ENCODE measurements at places on chromosomes 12 and 14.
A peak's percentile ranks its signal among the peaks of the same experiment; 100 is the strongest.

DNA sequence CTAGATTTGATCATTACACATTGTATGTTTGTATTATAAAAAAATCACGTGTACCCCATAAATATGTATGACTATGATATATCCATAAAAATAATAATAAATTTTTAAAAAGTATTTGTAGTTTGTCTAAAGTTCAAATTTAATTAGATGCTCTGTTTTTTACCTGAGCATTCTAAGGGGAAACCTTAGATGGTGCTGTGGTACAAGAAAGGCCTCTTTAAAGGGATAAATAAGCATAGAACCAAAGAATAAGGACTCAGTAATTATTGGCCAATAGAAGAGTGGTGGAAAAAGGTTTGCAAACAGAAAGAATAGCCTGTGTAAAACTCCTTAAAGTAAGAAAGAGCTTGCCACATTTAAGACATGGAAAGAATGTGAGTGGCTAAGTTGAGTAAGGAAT, 580.1 kb upstream of the SEL1L start:
- H3K27me3 ChIP-seq, result no peaks in the 10 kb centered on the region
- H3K4me1 ChIP-seq, result no peaks in the 10 kb centered on the region
- H3K27ac ChIP-seq, result no peak overlapping the region
- no peaks in the 10 kb centered on the region for H3K36me3 ChIP-seq
- DNase-seq, result no peak

GRCh38 chr14:26867171-26867757, 269.4 kb upstream of the NOVA1 start:
- no peaks in the 10 kb centered on the region for H3K36me3 ChIP-seq
- H3K4me1 ChIP-seq, result no peaks in the 10 kb centered on the region
- no peak overlapping the region for H3K4me3 ChIP-seq

GRCh38 chr14:98614741-98615140, 657.3 kb downstream of the BCL11B start:
- no peaks in the 10 kb centered on the region for H3K4me1 ChIP-seq
- no peak for DNase-seq
- no peaks in the 10 kb centered on the region for H3K27me3 ChIP-seq
- H3K36me3 ChIP-seq, result no peaks in the 10 kb centered on the region
- H3K4me3 ChIP-seq, result no peak overlapping the region

DNA sequence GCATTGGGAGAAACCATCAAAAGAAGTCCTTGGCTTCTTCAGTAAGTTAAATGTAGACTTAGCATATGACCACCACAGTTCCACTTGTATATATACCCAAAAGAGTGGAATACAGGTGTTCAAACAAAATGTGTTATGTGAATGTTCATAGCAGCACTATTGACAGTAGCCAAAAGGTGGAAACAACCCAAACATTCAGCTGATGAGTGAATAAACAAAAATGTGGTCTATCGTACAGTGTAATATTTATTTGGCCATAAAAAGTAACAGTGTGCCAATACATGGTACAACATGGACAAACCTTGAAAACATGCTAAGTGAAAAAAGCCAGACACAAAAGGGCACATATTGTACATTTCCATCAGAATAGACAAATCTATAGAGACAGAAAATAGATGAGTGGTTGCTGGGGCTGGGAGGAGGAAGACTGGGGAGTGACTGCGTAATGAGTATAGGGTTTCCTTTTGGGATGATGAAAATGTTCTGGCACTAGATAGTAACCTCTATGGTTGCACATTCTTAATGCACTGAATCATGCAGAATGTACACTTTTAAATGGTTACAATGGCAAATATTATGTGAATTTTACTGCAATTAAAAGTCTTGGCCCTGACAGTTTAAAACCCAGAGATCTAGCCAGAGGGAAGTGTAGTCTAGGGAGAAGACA, 5.5 kb downstream of the ERP29 start:
- H3K4me3 ChIP-seq, result no peak overlapping the region
- H3K27ac ChIP-seq, result no peak overlapping the region
- peaks cover 40% of the 10 kb centered on the region for H3K4me1 ChIP-seq

- H3K4me1 ChIP-seq, result no peaks in the 10 kb centered on the region
- H3K36me3 ChIP-seq, result no peaks in the 10 kb centered on the region
- H3K4me3 ChIP-seq, result no peak overlapping the region
- H3K27ac ChIP-seq, result no peak overlapping the region
- no peaks in the 10 kb centered on the region for H3K27me3 ChIP-seq
Measured at GRCh38 chr12:45388545-45388944, 172.7 kb downstream of the ANO6 start.

GRCh38 chr12:114018669-114019068, 52.5 kb upstream of the RBM19 start:
- H3K27ac ChIP-seq, result no peak overlapping the region
- no peaks in the 10 kb centered on the region for H3K36me3 ChIP-seq
- H3K4me3 ChIP-seq, result no peak overlapping the region
- H3K4me1 ChIP-seq, result no peaks in the 10 kb centered on the region
- no peaks in the 10 kb centered on the region for H3K27me3 ChIP-seq
- DNase-seq, result no peak

DNA sequence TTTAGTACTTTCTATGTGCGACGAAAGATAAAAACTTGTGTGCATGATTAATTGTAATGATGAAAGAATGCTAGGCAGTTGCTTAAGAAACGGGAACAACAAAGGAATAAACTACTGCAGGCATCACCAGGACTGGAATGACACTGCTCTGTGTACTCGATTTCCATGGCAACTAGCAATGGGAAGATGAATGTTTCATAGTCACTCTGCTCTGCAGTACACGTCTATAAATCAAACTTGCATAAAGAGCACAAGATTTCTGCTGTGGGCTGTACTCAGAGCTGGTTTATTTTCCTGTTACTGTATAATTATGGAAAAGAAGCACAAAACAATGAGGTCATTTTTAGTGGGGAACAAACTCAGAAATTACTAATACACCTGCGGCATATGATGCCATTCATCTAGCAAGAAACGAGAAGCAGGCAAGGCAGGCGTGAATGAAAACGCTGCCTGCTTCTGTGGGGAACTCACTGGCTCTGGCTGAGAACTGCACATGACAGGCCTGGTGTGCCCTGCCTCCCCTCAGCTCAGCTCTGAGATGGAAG, 41.8 kb downstream of the EFCAB11 start:
- H3K4me1 ChIP-seq, result peaks cover 4% of the 10 kb centered on the region
- no peak overlapping the region for H3K27ac ChIP-seq
- DNase-seq, result no peak
- H3K36me3 ChIP-seq, result no peaks in the 10 kb centered on the region
- H3K4me3 ChIP-seq, result no peak overlapping the region

DNA sequence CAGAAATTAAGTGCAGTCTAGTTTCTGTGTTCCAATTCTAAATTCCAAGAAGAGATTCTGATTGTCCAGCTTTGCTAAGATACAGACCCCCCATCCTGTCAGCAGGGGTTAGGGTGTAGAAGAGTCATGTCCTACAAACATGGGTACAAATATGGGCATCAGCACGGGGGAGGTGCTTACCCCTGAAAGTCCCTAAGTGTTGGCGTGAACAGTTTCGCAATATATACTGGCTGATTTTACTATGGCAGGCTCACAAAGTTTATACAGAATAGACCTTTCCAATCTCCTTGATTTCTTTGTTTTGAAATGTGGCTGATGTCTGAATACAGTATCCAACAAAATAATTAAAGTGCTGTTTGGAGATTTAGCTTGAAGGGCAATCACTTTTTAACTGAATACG, 71.6 kb upstream of the PPM1H start:
- no peaks in the 10 kb centered on the region for H3K4me1 ChIP-seq
- H3K27ac ChIP-seq, result no peak overlapping the region
- no peaks in the 10 kb centered on the region for H3K27me3 ChIP-seq
- no peak overlapping the region for H3K4me3 ChIP-seq
- no peaks in the 10 kb centered on the region for H3K36me3 ChIP-seq
- no peak for DNase-seq

DNA sequence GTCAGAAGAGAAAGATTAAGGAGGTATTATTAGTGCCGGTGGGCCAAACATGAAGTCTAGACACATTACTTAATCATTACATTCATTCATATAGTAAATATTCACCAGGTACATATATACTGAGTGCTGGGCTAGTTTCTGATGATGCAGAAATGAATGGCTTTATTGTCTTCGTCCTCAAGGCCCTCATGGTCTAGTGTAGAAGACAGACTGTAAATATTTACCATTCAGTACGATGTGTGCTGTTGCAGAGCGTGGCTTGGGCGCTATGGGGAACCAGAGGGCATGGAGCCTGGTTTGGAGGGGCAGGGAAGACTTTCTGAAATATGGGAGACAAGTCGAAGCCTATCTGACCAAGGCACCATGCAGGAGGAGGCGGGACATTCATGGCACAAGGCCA, 37.0 kb upstream of the TCL1B start:
- H3K4me1 ChIP-seq, result no peaks in the 10 kb centered on the region
- no peaks in the 10 kb centered on the region for H3K27me3 ChIP-seq
- H3K27ac ChIP-seq, result no peak overlapping the region

DNA sequence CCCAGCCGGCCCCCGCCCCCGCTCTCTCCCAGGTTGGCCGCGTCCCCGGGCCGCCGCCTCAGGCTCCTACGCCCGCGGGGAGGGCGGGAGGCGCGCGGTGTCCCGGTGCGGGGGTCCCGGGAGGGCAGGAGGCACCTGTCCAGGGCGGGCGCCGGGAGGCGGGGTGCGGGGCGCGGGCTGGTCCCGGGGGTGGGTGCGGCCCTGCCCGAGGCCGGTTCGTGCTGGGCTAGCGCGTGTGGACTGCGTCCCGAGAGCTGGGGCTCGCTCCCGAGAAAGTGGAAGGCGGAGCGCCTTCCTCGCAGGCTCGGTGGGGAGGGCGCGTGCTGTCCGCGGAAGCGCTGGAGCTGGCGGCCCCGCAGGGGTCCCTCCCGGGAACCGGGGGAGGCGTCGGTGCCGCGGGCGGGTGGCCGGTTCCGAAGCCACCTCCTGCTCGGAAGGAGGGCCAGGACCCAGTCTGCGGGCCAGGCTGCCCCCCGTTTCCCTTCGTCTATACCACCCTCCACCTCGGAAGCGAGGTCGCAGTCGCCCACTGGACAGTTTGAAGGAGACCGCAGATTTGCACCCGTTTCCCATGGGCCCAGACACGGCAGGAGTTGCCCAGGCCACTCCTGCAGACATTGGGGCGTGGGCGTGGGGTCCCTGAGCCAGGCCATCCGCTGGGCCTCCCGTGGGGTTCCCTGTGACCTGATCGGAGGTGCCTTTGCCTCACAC, 636 bp downstream of the ZFYVE21 start:
- no peak for DNase-seq
- peak overlapping the region; percentile 43 for H3K4me3 ChIP-seq
- H3K27ac ChIP-seq, result peak overlapping the region; percentile 64
- peaks cover 13% of the 10 kb centered on the region for H3K4me1 ChIP-seq

- no peak within 1 kb of the TSS for H3K4me3 ChIP-seq
- no peaks in the 10 kb centered on the region for H3K36me3 ChIP-seq
- H3K27me3 ChIP-seq, result peaks cover 18% of the 10 kb centered on the region
Measured at GRCh38 chr12:53938326-53939140, at the start of gene HOXC13. Gene HOXC13, plus strand, starts transcription at chr12:53938831. Its CDS starts 76 bp downstream, at chr12:53938907.

DNA sequence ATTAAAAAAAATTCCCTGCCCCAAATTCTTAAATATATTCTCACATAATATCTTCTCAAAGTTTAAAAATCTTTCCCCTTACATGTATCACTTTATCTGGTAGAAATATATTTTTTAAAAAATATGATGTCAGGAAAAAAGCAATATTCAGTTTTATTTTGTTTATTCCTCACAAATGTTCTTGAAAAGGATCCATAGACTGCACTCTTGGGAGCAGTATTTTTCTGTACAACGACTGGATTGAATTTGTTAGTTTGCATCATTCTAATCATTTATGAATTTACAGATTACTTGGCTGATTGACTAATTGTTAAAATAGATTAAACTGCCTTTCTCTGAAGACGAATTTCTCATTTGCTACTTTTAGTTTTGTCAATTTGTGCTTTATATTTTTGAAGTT, 468.1 kb upstream of the NOVA1 start:
- no peaks in the 10 kb centered on the region for H3K27me3 ChIP-seq
- no peak for DNase-seq
- no peak overlapping the region for H3K4me3 ChIP-seq
- no peaks in the 10 kb centered on the region for H3K4me1 ChIP-seq
- H3K27ac ChIP-seq, result no peak overlapping the region
